ENCODE measurements at places on chromosomes 16 and 17.

DNA sequence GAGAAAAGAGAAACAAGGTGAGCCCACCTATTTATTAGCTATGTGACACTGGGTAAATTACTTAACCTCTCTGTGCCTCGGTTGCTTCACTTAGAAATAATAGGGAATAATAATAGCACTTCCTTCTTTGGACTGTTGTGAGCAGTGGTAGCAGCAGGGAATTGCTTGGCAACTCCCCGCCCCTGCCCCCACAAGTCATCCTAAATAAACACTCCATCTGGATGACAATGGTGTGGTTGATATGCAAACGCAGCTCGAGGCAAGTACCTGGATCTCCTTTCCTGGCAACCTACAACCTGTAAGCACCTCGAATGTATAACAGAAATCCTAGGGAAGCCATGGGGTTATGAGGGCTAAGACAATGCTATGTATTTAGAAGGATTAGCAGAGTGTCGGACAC, 9.1 kb downstream of the TEKT3 start:
- no peak for DNase-seq

DNA sequence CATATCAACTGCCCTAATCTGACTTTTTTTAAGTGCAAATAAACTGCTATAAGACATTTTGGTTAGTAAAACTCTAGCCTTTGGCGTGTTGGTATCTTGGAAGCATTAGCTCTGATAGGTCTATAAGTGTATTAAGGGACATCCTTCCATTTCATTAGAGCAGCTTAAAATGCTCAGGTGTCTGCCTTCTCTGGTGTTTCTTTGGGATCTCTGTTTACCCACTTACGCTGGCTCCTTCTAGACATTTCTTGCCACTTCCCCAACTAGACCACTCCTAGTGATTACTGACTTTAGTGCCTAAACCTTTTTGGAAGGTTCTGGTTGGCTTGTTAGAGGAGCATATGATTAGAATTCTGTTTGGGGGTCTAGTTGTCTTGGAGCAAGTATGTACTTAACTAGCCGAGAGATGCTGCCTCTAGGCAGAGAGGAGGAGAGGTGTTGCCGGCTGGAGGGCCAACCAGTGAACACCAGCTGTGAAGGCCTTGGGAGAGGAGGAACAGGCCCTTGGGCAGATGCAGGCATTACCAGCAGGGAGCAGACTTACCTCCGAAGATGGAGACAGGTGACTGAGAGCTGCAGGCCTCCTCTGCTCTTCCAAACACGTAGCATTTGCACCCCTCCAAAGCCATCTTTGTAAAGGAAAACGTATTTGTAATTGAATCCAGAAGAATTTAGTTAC, 15.2 kb upstream of the CLEC18C start:
- DNase-seq = no peak

DNA sequence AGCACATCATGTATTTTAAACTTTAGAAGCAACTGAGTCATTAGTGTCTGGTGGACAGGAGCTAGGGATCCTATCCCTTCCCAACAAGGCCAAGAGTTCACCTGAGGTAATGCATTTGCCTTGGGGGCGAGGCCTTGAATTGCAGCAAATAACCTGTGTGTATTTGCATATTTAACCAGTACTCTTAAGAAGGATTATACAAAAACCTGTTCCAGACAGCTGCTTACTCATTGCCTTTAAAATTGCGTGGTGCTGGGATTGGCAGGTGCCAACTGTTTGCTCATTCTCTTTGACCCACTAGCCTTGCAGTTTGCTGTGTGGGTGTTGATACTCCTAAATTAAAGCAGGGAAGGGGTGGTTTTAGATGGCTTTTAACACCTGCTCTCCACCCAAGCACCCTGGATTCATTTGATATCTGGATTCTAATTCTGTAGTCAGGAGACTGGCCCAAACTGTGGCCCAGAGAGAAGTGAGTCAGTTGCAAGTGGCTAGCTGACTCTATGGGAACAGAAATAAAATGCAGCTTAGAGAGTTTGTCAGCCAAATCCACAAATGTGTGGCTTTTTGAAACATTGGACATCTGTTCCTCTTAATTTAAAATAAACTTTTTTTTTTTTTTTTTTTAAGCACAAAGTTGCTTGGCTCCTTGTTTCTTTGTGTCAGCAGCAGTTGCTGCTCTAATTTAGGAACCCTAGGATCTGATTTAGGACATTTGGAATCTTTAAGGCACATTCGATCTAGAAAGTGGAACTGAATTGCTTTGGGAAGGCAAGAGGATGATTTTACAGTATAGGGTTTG, 46.9 kb downstream of the TUBD1 start:
- peak; percentile 64 for DNase-seq

DNA sequence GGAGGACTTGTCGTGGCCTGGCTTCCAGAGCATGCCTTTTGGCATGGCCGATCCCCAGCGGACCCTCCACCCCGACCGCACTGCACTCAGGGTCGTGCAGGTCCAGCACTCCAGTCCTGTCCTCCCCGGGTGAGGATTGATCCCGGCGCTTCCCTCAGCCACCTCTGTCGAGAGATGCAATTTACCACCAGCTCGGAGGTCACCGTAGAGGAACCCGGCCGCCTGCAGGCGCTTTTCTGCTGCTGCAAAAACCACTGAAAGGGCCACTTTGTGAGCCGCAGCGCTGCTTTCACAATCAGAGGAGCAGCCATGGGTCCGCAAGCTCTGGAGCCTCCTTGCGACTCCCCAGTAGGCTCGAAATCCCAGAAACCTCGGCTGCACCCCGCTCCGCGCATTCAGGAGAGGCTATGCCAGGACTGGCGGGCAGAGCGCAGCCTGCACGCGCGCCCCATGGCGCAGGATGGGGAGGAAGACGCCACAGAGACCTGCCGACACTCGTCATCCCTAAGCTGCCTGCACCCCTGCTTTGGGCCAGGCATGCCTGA, 134.2 kb downstream of the HS3ST2 start:
- DNase-seq = no peak

DNA sequence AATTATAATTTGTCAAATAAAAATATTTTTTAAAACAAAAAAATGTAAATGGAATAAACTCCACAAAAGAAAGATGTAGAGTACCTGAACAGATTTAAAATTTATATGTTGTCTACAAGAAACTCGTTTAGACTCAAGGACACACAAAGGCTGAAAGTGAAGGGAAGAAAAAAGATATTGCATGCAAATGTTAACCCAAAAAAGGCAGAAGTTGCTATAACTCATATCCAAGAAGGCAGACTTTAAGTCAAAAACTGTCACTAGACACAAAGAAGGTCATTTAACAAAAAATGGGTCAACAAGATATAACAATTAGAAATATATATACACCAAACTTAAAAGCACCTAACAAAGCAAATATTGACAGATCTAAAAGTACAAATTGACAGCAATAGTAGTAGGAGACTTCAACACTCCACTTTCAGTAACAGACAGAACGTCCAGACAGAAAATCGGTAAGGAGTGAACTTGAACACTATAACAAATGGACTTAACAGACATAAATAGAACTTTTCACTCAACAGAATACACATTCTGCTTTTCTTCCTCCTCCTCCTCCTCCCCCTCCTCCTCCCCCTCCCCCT, 40.8 kb upstream of the MYLK3 start:
- DNase-seq = no peak

GRCh38 chr17:47949946-47950345, 7.7 kb downstream of the PRR15L start:
- no peak for DNase-seq

DNA sequence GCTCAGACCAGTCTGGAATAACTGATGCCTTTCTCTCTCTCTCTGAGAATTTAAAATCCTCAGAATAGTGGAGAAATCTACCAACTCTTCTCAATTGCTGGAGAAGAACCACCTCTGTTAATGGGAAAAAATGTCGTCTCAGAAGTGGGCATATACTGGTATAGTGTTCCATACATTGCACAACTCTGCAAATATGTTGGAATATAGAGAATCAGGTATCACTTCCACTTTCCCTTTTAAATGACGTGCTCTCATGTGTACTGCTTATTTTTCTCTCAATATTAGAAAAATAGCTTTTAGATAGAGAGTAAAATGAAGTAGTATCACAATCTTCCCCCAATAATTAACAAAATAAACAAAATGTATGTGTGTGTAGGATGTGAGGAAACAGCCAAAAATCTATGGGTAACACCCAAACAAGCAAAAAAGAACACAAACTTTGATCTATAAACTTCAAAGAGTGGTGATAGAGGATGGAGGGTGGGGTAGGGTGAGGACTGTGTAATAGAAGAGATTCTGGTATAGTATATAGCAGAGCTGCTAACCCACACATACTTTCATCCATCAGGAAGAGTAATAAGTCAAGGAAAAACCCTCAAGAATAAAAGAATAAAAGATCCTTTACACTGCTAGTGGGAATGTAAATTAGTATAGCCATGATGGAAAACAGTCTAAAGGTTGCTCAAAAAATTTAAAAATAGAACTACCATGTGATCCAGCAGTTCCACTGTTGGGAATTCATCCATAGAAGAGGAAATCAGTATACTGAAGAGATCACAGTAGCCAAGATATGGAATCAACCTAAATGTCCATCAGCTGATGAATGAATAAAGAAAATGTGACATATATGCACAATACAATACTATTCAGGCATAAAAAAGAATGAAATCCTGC, 46.9 kb downstream of the NFATC3 start:
- no peak for DNase-seq

DNA sequence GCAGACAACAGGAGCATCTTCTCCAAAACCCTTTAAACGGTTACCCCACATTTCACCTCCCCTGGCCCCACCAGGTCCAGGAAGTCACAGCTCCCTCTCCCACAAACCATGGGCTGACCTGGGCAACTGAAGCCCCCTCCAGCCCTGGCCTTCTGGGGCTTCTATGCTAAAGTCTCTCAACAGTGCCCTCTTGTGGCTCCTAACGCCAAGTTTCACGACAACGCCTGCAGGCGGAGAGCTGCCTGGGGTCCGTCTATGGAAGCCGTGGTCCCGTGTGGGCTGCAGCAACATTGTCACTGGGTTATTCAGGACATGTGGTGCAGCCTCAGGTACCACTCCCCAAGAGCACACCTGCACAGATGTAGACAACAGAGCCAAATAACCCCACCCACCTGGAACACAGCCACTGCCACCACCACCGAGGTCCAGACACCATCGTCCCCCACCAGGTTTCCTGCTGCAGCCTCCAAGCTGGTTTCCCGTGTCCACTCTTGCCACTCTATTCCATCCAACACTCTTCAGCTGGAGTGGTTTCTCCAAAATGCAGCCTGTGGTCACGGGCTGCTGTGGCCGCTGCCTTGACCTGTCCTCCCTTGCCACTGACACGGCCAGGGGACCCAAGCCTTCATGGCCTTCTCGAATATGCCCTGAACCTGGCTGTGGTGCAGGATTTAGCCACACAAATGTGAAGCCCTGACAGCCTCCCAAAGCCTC, 19.1 kb downstream of the C16orf95 start:
- DNase-seq = peak; percentile 39

- no peak for DNase-seq
Measured at GRCh38 chr17:38663964-38664644, 10.7 kb downstream of the EPOP start.

DNA sequence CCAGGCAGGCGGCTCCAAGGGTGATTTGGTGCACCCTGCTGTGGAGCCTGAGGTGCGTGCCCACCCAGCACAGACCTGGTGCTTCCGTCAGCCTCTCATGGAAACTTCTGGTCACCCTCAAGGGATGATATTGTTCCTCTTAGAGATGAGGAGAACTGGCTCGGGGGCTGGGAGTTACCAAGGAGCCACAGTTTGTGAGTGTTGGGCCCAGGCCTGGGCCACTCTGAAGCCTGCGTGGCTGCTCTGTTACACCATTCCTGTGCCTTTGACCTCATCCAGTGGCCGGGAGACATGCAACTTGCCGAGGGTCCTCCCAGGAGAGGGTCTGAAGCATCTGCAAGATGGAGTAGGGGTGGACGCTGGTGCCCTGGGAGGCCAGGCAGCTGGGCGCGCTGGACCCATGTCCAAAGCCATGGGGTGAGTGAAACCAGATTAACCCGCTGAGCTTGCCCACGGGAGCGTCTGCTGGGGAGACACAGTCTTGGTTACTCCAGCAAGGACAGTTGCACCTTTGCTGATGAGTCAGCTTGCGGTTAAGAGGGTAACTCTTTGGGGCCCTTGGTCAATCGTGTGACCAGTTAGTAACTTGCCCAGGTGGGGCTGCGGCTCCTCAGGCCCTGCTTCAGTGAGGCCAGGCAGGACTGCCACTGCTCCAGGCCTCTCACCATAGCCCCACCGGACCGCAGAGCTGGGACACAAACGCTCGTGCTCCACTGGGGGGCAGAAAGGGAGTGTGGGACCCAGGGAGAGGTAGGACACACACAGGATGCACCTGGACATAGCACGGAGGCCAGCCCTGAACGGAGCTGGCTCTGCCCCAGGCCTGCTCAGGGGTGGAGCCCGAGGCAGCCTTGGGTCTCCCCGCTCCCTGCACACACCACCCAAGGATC, 7.5 kb downstream of the C16orf90 start:
- DNase-seq = no peak

DNA sequence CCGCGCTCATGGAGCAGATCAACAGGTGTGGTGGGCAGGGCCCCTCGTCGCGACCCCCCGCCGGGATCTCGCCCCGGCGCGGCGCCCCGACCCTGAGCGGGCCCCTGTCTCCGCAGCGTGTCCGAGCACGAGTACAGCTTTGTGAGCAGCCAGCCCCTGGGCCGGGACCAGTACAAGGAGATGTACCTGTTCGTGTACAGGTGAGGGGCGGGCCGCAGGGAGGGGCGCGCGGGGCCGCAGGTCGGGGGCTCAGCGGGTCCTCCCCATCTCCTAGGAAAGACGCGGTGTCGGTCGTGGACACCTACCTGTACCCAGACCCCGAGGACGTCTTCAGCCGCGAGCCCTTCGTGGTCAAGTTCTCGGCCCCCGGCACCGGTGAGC, 848 bp downstream of the DNASE1L2 start:
- DNase-seq = no peak

All from activated CD4-positive, alpha-beta T cell treated with anti-CD3 and anti-CD28 coated beads, Interleukin-2, Interleukin-4, amounts not matched to agents 100 ng/mL and 50 ng/mL, durations not matched to agents 16 hours and 8 hours (primary cell).